Caki2 (cell line): ENCODE measurements at places on chromosomes 6 and 20. TPM values are rescaled to one million over a fixed set of nuclear protein-coding genes. Genes with fewer than 3 reads are reported as not detected.
A peak's percentile ranks its signal among the peaks of the same experiment; 100 is the strongest.

- DNase-seq, result peak; percentile 66
These were observed 1.4 kb upstream of the TRIM39 start for GRCh38 chr6:30325150-30325872.

DNA sequence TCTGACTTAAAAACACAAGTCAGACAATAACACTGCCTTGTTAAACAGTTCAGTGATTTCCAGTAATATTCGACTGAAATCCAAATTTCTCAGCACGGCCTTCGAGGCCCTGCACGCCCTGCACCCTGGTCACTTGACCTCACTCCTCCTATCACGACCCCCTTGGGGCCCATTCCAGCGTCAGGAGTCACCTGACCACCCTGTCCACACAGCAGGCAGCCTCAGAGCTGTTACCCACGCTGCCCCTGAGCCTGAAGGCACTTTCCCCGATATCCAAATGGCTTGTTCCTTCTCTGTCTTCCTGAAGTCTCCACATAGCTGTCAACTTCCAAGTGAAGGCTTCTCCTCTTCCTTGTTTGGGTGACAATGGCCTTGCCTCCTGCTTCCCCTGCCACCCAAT is 33.1 kb upstream of the SMOC2 start:
- no peak for DNase-seq

- no peak for DNase-seq
These were observed 69.0 kb downstream of the DLL1 start for GRCh38 chr6:170221753-170222400.

DNA sequence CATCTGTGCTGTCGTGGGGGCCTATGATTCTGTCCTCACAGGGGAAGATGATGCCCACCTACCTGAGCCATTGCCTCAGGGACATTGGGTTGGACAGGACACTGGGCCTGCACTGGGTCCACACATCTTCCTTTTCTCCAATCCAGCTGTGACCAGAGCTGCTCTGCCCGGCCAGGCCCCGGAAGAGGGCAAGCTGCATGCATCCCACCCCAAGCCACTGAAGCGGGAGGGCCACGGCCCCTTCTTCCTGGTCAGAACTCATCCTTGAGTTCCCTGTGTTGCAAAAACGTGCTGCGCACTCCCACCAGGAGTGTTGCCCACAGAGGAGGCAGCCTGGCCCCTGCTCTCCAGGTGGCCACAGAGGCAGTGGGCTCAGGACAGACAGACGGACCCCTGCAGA is 38.2 kb downstream of the SPDEF start:
- no peak for DNase-seq

GRCh38 chr6:142856624-142857232 is 88.2 kb downstream of the HIVEP2 start:
- DNase-seq, result no peak

- DNase-seq, result peak; percentile 13
These were observed 491.8 kb downstream of the BTBD3 start for GRCh38 chr20:12409501-12409900.

DNA sequence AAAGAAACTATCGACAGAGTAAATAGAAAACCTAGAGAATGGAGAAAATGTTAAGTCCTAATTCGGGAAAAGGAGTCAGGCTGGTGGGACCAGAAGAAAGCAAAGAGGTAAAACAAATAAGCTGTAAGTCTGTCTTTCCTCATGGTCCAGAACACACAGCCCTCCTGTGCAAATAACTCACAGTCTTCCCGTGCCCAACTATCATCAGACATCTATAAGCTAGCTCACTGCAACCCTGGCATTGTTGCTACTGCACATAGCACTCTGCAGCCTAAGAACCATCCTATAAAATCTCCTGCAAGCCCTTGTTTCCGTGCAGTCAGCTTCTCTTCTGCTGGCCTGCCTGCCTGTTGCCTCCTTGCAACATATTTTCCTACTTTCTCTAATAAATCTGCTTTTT is 17.4 kb downstream of the HLA-DRA start:
- no peak for DNase-seq

DNA sequence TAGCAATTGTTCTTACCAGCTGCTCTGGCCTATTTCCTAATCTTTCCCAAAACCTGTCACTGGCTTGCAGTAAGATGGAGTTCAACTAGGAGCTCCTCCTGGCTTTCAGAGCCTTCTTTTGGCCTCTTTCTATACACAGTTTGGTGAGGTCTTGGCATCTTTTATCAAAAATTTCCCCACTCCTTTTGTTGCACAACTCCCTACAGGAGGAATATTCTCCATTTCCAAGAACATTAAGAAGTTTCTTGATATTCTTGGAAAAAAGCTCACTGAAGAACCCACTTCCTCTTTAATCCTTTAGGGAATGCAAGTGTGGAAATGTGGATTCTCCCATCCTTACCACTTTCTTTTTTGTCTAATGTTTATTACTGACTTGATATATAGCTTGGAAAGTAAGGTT is 171.3 kb upstream of the KCNK16 start:
- DNase-seq, result no peak

- no peak for DNase-seq
These were observed 8.7 kb upstream of the TENT5A start for GRCh38 chr6:81761197-81761596.

GRCh38 chr6:110363748-110364147 is 5.6 kb upstream of the METTL24 start:
- no peak for DNase-seq

GRCh38 chr6:107400616-107401147 is 58.7 kb downstream of the PDSS2 start:
- no peak for DNase-seq

GRCh38 chr6:147741389-147741788 is 232.9 kb downstream of the SAMD5 start:
- no peak for DNase-seq

- DNase-seq, result no peak
These were observed 19.0 kb downstream of the HIVEP1 start for GRCh38 chr6:12030993-12031550.

DNA sequence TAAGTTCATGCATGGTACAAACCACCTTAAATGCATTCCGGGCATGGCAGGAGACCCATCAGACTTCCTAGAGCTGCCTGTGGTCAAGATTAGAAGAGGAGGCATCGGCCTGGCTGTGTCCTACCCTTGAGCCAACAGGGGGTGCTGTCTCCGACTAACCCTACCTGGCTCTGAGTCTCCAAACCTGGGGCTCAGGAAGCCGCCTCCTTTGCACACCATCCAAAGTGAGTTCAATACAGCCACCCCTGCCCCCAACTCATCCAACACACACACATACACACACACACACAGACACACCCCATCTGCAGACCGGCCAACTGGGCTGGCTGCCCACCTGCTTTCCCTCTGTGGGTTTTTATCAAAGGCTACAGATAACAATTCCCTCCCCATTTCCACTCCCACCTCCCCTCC is 77.0 kb downstream of the JPH2 start:
- no peak for DNase-seq

- no peak for DNase-seq
These were observed 92.9 kb upstream of the TOX2 start for GRCh38 chr20:43821795-43822194.

- DNase-seq, result no peak
These were observed 46.7 kb upstream of the CARMIL1 start for GRCh38 chr6:25232479-25232878.

DNA sequence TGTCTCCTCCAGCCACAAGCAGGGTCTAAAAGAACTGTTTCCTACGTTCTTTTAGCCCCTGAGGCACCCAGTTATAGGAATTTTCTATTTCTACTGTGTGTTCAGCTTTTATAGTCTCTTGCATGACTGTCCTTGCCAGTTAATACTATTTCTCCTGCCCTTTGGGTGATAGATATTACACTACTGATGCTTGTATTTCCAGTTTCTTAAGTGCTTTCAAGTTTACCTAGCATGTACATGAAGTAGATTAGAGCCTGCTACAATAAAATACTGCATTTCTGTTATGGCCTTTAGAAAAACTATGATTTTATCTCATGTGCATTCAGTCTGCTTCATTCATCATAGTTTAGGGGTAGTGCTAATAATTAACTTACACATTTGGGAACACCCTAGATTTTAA is 89.6 kb downstream of the FOXO3 start:
- DNase-seq, result no peak

DNA sequence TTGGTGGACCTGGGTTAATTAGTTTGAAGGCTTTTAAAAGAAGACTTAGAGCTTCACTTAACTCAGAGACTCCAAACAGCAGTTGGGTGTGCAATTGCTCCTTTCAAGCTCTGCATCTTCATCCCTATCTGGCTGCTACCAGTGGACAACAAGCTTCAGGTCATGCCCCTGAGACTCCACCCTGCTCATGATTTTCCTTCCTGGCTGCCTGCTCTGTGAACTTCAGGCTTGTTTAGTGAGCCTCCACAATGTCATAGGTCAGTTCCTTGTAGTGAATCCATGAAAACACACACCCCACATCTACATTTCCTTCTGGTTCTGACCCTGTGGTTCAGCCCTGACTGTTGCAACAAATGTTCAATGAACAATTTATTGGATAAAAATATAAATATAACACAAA is 61.1 kb upstream of the MARCKS start:
- no peak for DNase-seq

Gene PTPRA
- total RNA-seq, result 16.9 and 26.9 TPM in 2 replicates

Gene SFT2D1
- 9.2 and 23.1 TPM in 2 replicates for total RNA-seq

Gene PRPF6
- 126 and 130 TPM in 2 replicates for total RNA-seq

Gene ELOVL2
- 13.6 and 14.6 TPM in 2 replicates for total RNA-seq

Gene SMOC2
- 0.68 TPM in 1 of 2 replicates, not detected in the other for total RNA-seq

Gene FILIP1
- total RNA-seq, result 0.10 TPM in 1 of 2 replicates, not detected in the other

Gene HSPA1L
- total RNA-seq, result 0.61 and 2.0 TPM in 2 replicates
